ENCODE measurements at places on chromosomes 7 and 10.

GRCh38 chr7:135151132-135151531 lies 3.3 kb downstream of the TMEM140 start:
- DNase-seq: no peak

GRCh38 chr10:79927111-79927828 lies 21.6 kb downstream of the SFTPD start:
- no peak for DNase-seq

DNA sequence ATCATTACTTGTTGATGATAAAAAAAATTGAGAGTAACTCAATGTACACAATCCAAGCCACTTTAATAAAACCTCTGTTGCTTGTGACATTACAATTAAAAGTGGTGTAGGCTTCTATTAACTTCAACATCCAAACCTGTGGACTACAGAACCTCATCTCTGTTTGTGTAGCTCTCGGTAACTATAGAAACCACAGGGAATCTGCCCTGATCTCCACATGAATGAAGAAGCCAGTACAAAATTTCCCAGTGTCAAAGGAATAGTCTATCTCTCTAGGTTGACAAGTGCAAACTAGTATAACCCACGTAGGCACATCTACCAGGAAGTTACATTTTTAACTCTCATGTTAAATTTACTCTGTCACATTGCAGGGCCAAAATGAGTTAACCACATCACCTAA lies 204.3 kb downstream of the CHCHD3 start:
- DNase-seq: no peak

DNA sequence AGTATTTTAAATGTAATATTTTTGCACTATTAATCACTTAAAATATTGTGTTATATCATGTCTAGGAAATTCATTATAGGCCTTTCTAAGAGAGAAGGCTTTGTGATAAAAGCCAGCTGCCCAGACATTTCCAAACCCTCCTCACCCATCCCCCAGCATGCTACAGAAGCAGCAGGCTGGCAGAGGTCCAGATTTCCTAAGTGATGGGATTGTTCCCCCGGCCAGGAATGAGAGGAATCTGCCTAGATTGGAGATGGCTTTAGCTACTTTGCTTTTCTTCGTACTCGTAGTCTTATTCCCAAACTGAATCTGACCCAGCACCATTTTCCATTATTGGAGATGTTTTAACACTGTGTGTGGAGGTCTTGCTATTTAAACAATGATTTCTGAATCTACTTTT lies 29.4 kb downstream of the CDK14 start:
- peak; percentile 85 for DNase-seq

- DNase-seq: peak; percentile 78
Observed at GRCh38 chr7:46352004-46352954, 431.2 kb upstream of the IGFBP3 start.

DNA sequence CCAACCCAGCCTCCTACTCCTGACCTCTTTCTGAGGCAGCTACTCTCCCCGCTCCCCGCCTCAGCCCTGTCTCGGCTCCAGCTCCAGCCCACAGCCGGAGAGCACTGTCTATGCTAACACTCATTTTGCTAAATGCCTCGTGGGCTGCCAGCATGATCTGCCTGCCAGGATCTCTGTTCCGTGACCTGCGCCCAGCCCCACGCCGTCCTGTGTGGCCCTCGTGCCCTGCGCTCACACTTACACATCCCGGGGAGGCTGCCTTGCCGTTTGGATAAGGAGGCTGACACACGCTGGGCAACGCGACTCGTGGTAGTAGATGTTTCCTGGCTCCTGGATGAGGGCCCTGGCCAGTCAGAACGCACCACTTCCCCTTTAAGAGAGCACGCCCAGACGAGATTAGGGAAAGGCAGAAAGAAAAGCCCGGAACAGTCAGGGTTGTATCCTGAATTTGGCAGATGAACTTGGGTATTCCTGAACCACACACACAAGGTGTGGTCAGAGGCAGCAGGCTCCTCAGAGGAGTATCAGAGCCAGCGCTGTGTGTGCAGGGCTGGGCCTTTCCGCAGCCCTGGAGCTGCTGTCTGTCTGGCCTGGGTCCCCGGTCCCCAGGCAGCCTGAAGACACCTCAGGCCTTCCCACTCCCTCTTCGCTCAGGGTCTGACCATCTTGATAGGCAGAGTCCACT lies 97.7 kb upstream of the EFCAB10 start:
- DNase-seq: no peak

- DNase-seq: no peak
Observed at GRCh38 chr7:78023191-78023590, 224.6 kb downstream of the PHTF2 start.

DNA sequence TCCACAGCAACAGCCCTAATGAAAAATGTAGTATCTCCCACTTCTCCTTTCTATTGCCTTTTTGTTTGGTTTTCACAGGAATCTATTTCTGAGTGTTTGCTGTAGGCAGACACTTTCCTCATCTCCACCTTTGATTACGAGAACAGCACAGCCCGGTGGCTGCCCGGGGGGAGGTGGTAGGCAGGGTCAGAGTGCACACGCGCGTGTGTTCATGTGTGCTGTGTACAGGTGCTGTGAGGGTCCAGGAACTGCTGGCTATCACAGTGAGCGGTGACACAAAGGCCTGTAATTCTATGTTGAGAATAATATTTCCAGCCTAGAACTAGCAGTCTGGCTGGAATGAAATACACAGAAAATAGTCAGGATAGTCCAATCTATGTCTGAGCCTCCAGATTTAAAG lies 212.8 kb downstream of the ADARB2 start:
- no peak for DNase-seq

DNA sequence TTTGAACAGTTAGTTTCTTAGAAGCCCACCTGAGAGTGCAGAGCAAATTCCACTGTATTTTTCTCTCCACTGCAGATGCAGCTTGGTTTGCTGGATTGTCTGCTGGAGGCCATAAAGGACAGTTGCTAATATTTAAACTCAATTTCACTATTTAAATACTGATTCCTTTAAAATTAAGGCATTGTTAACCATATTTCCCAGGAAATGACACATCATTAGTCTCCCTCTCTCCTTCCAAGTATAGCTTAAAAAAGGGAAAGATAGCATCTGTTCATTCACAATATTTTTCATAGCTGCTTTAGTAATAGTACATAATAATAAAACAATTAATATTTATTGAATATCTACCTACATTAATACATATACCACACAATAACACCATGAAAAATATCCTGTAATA lies 252.9 kb downstream of the HGF start:
- DNase-seq: no peak

- peak; percentile 28 for DNase-seq
Observed at GRCh38 chr10:48523820-48524758, 80.8 kb downstream of the ARHGAP22 start.

- DNase-seq: peak; percentile 28
Observed at GRCh38 chr10:69239816-69240434, 19.8 kb downstream of the HKDC1 start.

DNA sequence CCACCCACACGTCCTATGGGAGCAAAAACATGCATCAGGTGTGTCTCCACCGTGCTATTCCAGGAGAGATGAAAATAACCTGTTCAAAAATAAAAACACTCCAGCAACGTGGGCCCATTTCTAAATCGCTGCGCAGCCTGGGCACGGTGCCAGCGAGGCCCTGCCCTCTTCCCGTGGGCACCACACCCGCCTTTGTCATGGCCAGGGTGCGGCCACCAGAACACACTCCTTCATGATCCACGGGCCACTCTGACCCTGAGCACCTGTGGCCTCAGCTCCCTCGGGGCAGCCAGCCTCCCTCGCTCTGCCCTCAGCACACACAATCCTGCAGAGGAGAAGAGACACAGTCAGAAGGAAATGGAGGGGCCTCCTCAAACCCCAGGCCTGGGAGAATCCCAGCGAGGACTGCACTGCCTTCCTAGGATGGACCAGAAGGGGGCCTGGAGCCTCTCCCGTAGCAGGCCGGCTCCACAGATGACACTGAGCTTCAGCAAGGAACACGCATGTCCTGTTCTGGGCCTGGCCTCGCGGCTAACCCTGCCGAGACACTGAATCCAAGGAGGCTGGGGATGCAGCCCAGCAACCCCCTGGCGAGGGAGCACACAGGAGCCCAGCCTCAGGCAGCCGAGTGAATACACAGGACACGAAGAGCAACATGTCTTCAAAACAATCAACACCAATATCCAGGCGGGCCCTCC lies 169.0 kb downstream of the MAD1L1 start:
- DNase-seq: peak; percentile 42

- DNase-seq: peak; percentile 39
Observed at GRCh38 chr7:468681-469562, 50.7 kb downstream of the PDGFA start.

DNA sequence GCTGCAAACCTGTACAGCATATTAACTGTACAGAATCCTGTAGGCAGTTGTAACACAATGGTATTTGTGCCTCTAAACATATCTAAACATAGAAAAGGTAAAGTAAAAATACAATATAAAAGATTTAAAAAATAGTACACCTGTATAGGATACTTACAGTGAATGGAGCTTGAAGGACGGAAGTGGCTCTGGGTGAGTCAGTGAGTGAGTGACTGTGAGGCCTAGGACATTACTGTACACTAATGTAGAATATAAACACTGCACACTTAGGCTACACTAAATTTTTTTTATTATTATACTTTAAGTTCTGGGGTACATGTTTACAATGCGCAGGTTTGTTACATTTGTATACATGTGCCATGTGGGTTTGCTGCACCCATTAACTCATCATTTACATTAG lies 97.3 kb upstream of the STK17A start:
- no peak for DNase-seq
